ENCODE measurements at places on chromosomes 12 and 14. TPM values are rescaled to one million over a fixed set of nuclear protein-coding genes. Genes with fewer than 3 reads are reported as not detected.

DNA sequence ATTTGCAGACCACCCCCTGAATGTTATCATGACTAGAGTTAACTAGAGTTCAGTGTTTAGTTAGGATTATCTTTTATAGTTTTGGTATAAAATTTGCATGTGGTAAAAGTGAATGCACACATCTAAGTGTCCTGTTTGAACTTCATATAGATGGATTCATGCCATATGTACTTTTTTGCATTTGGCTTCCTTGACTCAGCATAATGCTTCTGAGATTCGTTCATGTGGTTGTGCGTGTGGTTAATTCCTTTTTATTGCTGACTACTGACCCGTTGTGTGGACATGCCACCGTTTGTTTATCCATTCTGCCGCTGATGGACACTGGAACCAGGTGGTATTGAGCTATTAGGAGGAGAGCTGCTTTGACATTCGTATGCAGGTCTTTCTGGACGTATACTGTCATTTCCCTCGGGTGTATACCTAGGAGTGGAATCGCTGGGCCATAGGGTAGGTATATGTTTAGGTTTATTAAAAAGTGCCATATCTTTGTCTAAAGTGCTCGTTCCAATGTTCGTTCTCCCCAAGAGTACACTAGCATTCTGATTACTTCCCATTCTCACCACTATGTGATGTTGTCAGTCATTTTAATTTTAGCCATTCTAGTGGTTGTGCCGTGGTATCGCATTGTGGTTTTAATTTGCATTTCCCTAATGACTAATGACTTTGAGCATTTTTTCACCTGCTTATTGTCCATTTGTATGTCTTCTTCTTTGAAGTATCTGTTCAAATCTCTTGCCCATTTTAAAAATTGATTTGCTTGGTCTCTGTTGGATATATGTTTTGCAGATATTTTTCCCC, 37.7 kb downstream of the RIN3 start:
- no peak for DNase-seq

DNA sequence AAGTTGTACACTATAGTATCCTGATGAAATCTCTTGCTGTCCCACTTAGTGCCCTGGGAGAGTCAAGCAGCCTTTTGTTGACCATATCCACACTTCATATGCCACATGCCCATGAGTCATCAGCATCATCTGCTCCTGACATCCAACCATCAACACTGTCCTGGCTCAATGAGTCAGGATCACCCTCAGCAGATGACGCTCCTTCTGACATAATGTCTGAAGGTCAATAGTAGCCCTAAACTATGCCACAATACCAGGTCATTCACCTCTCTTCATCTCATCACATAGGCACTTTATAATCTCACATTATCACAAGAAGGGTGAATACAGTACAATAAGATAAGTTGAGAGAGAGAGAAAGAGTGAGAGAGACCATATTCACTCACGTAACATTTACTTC, 369.0 kb upstream of the FAR2 start:
- peak; percentile 32 for DNase-seq

- peak; percentile 49 for DNase-seq
Measured at GRCh38 chr12:94689646-94690036, 39.3 kb upstream of the TMCC3 start.

GRCh38 chr12:122005252-122005776, 16.4 kb upstream of the BCL7A start:
- DNase-seq, result no peak

GRCh38 chr12:49336645-49337584, at the start of gene C1QL4:
Gene C1QL4 (minus strand): TSS chr12:49337188. CDS start chr12:49336477, 711 bp downstream.
- peak; percentile 56 for DNase-seq

GRCh38 chr14:55146425-55146824, 17.4 kb downstream of the LGALS3 start:
- no peak for DNase-seq

OVCH1 gene
- 0.27 TPM for total RNA-seq
